NCI-H774 (cell line): ENCODE measurements at places on chromosomes 3 and 15.

DNA sequence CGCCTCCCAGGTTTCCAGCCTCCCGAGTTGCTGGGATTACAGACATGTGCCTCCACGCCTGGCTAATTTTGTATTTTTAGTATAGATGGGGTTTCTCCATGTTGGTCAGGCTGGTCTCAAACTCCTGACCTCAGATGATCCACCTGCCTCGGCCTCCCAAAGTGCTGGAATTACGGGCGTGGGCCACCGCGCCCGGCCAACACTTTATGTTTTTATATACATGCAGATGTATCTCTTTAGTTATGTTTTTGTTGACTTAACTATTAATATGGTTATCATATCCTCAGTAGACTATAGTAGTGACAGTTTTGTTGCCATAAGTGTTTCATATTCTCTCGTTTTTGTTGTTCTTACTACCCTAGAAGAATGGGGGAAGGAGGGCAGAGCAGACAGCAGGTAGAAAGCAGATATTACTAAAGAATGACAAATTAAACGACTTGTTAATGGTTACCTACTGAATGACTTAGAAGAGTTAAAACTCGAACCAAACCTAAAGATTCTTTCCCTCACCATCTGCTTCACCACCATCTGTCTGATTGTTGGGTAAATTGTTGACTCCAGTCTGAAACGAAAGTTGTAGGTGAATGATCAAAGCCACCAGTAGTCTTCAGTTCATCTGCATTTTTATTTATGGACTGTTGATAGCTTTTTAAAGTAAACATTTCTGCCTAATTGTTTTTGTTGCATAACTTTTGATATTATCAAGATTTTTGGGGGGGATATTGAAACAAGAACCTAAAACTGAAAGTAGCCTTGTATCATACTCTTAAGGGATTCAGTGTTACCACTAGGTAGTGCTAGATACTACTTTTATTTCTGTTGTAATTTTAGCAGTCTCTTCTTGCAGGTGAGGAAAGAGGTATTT lies 89.3 kb downstream of the RASA2 start:
- no peak for DNase-seq

- no peak for DNase-seq
Measured at GRCh38 chr3:134598763-134599545, 51.9 kb downstream of the KY start.

DNA sequence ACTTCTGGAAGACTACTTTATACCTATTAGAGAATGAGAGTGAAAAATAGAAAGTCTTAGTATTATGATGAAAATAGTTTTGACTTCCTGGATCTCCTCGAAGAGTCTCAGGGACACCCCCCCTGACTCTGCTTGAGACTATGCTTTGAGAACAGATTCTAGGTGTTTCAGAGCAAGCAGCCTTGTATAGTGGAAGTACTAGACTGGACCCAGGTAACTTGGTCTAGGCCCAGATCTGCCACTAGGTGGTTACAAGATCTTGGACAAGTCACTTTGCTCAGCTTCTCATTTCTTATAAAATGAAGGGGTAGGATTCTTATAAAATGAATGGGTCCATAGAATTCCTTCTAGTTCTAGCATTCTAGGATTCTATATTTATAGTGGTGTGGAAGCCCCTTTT lies 9.1 kb downstream of the ABHD5 start:
- DNase-seq = no peak

DNA sequence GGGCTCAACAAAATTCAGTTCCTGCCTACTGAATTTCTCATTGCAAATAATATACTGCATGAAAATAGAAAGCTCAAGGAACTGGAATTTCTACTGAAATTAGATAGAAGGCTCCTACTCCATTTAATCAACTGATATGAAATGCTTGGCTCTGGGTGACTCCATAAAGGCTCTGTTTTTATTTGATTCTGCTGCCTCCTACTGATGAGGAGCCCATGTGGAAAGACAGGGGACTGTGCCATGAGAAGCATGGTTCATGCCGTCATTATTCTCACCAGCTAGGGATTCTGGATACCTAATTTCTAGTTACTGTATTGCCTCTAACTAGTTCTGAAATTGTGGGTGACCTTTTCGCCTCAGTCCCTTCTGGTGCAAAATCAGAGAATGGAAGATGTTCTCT lies 366.2 kb upstream of the DPH6 start:
- DNase-seq = no peak

DNA sequence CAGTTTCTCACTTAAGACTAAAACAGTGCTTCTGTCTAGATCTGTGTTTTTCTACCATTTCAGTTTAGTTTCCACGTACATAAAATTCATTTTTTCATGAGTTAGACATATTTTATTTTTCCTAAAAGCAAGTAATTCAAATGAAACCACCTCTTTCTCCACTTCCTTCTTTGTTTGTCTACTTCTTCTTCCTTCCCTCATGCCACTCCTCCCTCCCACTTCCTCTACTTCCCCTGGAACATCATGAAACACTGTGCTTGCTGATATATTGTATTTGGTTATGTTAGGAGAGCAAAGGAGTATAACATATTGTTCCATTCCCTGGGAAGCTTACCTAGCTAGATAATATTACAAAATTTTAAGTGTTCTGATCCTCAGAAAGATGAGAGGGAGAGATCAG lies 36.7 kb upstream of the GOLGA8B start:
- DNase-seq = no peak

DNA sequence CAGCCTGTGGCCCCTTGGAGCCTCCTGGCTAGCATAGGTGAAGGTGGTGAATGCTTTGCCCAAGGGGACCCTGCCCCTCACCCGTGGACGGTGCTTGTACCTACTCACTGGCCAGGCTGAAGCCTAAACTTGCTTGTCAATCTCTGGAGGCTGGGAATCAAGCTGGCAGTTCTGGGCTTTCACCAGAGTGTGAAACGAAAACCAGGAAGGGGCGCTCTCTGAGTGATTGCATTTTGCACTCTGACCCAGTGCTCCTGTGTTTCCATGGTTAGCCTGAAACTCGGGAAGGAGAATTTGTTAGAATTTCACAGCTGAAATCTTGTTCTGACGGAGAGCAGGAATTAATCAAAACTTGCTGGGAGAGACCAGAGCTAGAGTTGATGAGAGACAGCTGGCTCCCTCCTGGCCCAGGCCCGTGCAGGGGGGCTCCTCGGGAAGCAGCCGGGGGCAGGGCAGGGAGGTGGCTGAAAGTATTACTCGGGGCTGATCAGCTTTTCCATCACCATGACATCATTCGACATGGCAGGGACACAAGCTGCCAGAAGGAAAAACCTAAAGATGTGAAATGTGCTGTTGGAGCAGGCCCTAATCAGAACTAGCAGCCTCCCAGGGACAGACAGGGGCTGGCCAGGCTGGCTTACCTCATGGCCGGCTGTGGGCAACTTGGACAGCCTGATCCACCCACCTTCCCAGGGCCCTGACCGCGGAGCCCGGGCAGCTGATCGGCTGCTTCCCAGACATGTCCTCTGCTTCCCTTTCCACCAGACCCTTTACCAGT lies 323.6 kb upstream of the CTDSPL start:
- DNase-seq = no peak
